H1 (cell line): ENCODE measurements at places on chromosomes 4 and X. TPM values are rescaled to one million over a fixed set of nuclear protein-coding genes. Genes with fewer than 3 reads are reported as not detected.

DNA sequence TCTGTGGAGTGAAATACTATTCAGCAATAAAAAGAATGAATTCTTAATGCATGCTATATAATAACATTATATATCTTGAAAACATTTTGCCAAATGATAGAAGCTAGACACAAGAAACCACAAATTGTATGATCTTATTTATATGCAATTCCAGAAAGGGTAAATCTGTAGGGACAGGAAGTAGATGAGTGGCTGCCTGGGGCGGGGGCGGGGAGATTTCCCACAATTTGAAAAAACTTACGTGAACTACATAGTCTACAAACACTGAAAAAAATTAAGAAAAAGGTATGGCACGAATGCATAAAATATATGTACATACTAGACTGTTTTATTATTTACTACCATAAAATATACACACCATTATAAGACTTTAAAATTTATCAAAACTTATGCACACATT is 81.6 kb downstream of the WWC2 start:
- no peak overlapping the region for H3K27ac ChIP-seq
- H3K36me3 ChIP-seq: no peaks in the 10 kb centered on the region
- no peak for DNase-seq
- H3K4me1 ChIP-seq: peaks cover 19% of the 10 kb centered on the region
- H3K4me3 ChIP-seq: peak overlapping the region; percentile 25; the same call in 1 of the 2 replicates

DNA sequence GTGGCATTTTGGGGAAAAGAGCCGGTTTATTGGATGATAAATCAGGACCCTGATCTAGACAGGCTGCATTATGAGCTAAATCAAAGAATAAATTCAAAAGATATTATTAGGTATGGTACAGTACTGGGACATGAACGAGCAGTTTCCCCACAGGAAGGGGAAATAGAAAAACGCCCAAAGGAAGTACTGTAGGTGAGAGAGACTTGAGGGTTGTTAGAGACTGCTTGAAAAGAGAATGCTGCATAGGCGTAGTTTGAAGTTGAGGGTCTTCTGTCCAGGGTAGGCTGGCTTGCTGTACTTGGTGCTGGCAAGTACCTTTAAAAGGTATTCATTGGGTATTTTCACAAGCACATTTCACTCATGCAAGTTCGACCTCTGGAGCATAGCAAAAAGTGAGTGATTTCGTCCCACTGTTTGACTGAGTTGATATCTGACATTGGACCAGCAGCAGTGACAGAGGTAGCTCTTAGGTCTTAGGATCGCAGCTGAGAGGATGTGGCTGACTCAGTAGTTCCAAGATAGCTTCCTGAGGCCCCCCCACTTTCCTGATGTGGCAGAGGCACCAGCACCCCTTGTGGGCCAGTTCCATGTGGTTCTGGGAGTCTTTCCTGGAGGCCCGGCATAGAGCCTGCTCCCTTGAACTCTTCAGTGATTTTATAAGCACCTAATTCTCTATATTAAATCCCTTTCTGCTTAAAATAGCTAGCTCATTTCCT is 64.3 kb downstream of the TMEM131L start:
- no peak overlapping the region for H3K27ac ChIP-seq
- no peaks in the 10 kb centered on the region for H3K27me3 ChIP-seq
- H3K4me3 ChIP-seq: no peak overlapping the region
- H3K36me3 ChIP-seq: no peaks in the 10 kb centered on the region

The DGAT2L6 gene
- not detected in 2 replicates for total RNA-seq

DNA sequence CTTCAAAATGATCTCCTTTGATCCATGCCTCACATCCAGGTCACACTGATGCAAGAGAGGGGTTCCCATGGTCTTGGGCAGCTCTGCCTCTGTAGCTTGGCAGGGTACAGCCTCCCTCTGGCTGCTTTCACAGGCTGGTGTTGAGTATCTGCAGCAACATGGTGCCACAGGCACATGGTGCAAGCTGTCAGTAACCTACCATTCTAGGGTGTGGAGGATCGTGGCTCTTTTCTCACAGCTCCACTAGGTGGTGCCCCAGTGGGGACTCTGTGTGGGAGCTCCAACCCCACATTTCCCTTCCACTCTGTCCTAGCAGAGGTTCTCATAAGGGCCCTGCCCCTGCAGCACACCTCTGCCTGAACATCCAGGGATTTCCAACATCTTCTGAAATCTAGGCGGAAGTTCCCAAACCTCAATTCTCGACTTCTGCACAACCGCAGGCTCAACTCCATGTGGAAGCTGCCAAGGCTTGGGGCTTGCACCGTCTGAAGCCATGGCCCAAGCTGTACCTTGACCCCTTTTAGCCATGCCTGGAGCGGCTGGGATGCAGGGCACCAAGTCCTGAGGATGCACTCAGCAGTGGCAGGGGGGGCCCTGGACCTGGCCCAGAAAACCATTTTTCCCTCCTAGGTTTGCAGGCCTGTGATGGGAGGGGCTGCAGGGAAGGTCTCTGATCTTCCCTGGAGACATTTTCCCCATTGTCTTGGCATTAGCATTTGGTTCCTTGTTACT is 137.8 kb upstream of the NUDT6 start:
- DNase-seq: no peak
- no peaks in the 10 kb centered on the region for H3K4me1 ChIP-seq
- no peak overlapping the region for H3K27ac ChIP-seq
- H3K27me3 ChIP-seq: no peaks in the 10 kb centered on the region

DNA sequence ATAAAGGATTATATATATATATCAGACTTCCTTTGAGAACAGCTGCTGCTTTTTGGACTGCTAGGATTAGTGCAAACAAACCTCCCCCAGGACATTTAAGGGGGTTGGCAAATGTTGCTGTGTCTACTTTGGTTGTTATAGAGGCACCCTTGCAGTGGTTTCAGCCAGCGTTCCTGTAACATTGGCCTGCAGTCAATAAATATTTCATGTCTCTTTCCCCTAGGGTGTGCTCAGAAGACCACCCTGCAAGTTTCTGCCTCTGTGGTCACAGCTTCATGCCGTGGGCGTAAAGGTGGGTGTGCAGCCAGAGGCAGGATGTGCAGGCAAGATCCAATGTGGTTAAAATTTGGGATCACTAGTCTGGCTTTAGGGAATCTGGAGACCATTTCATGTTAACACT is 28.9 kb downstream of the FGF5 start:
- no peaks in the 10 kb centered on the region for H3K27me3 ChIP-seq
- H3K4me1 ChIP-seq: no peaks in the 10 kb centered on the region
- no peak for DNase-seq
- H3K27ac ChIP-seq: no peak overlapping the region
- H3K36me3 ChIP-seq: no peaks in the 10 kb centered on the region
- H3K4me3 ChIP-seq: no peak overlapping the region

DNA sequence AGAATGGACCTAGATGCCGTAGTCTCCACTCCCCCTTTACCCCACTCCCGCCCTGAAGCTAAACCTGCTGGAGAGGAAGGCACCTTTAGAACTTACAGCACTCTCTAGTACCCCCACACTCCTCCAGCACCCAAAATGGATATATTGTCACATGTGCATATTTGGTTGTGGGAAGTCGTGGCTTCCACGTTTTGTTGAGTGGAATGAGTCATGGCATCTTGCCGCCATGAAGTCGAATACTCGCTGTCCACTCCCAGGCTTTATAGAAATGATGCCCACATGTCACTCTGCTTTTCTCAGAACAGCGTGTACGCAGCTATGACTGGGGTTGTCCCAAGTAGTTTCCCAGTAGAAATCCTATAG is 545 bp downstream of the ABCE1 start:
- no peaks in the 10 kb centered on the region for H3K27me3 ChIP-seq
- no peaks in the 10 kb centered on the region for H3K4me1 ChIP-seq
- H3K27ac ChIP-seq: peak overlapping the region; percentile 90
- peaks cover 18% of the 10 kb centered on the region for H3K36me3 ChIP-seq
- DNase-seq: no peak

The EGF gene
- 1.4 and 2.6 TPM in 2 replicates for total RNA-seq

The EXOC1L gene
- not detected in 2 replicates for total RNA-seq

DNA sequence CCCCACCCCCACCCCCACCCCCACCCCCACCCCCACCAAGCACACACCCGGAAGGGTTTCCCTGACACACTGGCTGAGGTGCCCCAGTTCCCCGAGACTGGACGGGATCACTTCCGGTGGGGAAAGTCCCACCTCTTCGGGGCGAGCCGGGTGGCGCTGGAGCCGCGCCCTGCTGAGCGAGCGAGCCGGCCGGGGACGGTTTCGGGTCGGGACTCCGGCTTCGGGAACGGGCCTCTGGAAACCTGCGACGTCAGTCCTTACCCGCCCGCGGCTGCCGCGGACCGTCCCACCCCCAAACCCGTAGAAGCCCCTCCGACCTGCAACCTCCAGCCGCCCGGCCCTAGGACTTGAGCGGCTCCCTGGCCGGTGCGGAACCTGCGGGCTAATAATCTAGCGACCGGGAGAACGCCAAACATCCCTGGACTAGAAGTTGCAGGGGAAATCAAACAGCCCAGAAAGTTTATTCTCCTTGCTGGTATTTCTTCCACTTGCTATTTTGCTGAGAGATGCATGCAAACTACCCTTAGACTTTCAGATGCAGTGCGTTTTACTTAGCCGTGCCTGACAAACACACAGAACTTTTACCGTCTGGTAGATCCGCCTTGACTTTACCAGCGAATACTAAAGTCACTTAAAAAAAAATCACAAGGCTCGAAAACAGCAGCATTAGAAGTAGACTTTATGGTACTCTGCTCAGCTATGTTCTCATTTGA is 991 bp downstream of the RAP2C start:
- no peaks in the 10 kb centered on the region for H3K4me1 ChIP-seq
- H3K27ac ChIP-seq: peak overlapping the region; percentile 45; the same call in 1 of the 2 replicates
- H3K27me3 ChIP-seq: no peaks in the 10 kb centered on the region
- peak; percentile 49 for DNase-seq
- H3K4me3 ChIP-seq: peak overlapping the region; percentile 85

DNA sequence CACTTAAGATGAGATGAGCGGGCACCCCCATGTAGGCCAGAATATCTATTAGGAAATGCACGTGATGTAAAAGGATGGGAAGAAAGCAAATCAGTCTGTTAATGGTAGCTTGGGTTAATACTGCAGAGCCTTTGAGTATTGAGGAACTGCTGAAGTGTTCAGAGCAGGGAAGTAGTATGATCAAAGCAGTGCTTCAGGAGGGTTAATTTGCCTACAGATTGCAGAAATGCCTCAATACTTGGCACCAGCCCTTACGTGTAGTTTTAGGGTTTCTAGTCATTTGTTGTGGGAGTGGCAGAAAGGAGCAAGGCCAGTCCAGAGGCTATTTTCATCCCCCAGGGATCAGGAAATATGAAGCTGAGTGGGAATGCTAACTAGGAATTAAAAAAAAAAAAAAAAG is 19.7 kb downstream of the ZFX start:
- H3K27ac ChIP-seq: no peak overlapping the region; the same call in 1 of the 2 replicates
- H3K27me3 ChIP-seq: no peaks in the 10 kb centered on the region
- no peak overlapping the region for H3K4me3 ChIP-seq
- H3K4me1 ChIP-seq: peaks cover 3% of the 10 kb centered on the region
- DNase-seq: no peak
- peaks cover 9% of the 10 kb centered on the region; the same call in 1 of the 2 replicates for H3K36me3 ChIP-seq

- no peak for DNase-seq
- H3K4me3 ChIP-seq: no peak overlapping the region
- no peak overlapping the region for H3K27ac ChIP-seq
- peaks cover 12% of the 10 kb centered on the region for H3K4me1 ChIP-seq
- no peaks in the 10 kb centered on the region for H3K36me3 ChIP-seq
- H3K27me3 ChIP-seq: no peaks in the 10 kb centered on the region
These were observed 75.2 kb downstream of the COQ2 start for GRCh38 chr4:83209419-83209818.

DNA sequence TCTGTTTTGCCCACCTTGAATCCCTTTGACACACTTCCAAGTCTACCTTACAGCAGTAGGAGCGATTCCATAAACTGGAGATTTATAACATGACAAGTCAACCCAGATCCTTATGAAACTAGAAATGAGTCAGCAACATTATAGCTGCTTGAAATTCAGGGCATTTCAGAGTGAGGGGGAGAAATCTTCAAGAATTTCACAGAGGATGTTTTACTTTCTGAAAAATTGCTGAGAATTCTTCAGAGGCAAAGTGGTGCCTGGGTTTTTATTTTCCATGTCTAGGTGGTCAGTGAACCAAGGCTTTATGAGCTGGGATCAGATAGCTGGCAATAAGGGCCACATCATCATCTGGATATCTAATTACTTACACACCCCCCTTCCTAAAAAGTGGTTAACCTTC is 119.8 kb downstream of the PPARGC1A start:
- no peaks in the 10 kb centered on the region for H3K36me3 ChIP-seq
- H3K4me3 ChIP-seq: no peak overlapping the region
- H3K4me1 ChIP-seq: no peaks in the 10 kb centered on the region; the same call in 1 of the 2 replicates
- H3K27me3 ChIP-seq: no peaks in the 10 kb centered on the region
- no peak overlapping the region for H3K27ac ChIP-seq

The GALNT7 gene
- 78.9 and 85.5 TPM in 2 replicates for total RNA-seq

- no peaks in the 10 kb centered on the region for H3K36me3 ChIP-seq
- H3K27ac ChIP-seq: no peak overlapping the region
- no peak overlapping the region for H3K4me3 ChIP-seq
- no peak for DNase-seq
- H3K4me1 ChIP-seq: no peaks in the 10 kb centered on the region
- H3K27me3 ChIP-seq: no peaks in the 10 kb centered on the region
These were observed 360.0 kb downstream of the CHIC1 start for GRCh38 chrX:73922856-73923455.

The KLB gene
- total RNA-seq: not detected in 2 replicates
